ENCODE measurements at places on chromosomes 7 and 10.

GRCh38 chr7:46206476-46207060 is 285.5 kb upstream of the IGFBP3 start:
- DNase-seq = no peak

GRCh38 chr7:91463330-91463729 is 199.1 kb downstream of the FZD1 start:
- no peak for DNase-seq

DNA sequence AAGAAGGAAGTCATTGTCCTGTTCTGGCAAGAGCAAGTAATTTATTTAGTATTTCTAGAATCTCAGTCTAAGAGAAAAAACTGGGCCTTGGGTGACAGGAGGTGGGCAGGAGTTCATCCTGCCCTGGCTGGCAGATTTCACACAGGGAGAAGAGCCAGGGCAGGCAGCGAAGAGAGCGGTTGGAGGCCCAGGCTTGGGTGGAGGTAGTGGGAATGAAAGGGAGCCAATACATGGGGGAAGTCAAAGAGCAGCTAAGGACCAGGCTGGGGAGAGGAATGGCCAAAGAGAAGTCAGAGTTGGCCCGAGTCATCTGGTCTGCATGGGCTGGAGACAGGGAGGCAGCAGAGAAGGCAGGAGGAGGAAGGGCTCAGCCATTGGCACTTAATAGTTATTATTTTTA is 51.4 kb downstream of the HECW1 start:
- no peak for DNase-seq

DNA sequence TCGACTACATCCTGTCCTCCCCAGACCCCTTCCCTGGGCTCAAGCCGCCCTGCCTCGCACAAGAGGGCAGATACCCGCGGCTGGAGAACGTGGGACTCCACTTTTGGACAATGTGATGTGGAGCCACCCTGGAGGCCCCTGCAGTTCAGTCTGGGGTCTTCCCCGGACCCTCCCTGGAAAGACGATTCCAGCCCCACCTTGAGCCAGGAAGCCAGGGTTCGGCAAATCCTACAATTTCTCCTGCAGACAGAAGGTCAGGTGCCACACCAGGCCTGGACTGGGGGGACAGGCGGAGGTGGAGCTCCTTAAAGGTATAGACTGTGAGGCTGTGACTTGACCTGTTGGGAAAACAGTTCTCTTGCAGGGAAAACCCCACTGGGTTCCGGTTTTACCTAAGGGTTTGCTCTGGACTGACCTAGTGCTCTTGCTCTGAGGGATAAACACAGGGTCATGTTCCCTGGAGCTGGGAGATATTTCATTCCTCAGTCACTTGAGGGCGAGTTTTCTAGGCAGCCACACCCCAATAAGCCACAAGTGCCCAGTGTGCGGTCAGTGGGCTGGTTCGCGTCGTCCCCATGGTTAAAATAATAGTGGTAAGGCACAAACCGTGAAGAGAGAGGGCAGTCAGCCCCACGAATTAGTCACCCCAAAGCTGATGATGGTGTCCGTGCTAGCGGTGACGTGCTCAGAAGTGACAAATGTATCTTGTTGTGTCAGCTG is 1.6 kb downstream of the FOXL3 start:
- DNase-seq = no peak

GRCh38 chr7:130142654-130143333 is 62.4 kb downstream of the TMEM209 start:
- no peak for DNase-seq

DNA sequence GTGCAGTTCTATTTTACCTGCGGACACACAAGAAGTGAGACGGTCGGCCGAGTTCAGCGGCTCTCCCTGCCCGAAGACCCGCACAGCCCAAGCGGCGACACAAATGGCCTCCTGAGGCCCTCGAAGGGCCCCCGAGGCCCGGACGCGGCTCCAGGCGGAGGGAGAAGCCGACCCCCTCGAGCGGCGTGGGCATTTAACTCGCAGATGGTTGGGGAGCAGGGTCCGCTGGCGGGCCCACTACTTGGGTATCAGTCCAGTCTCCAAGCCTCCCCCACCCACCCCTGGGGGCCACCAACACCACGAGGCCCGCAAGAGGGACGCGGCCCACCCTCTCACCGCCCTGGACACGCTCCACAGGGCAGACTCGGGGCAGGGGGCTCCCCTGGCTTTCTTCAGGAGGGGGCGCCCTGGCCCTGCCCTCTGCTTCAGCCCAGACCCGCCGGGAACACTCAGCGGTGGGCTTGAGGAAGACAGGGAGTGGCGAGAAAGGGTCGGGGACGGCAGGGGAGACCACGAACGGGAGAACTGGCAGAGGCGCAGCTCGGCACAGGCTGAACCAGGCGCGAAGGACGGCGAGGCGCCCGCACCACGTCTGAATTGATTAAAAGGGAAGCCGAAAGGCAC is 1.7 kb downstream of the IGF2BP3 start:
- DNase-seq = no peak
